Stimulated activated CD4-positive, alpha-beta T cell treated with anti-CD3 and anti-CD28 coated beads, TNF-alpha, amount 100 ng/mL, for 24 hours (primary cell): ENCODE measurements at places on chromosomes 12 and 14.

GRCh38 chr12:105351523-105351922 is 21.0 kb downstream of the C12orf75 start:
- DNase-seq, result no peak

DNA sequence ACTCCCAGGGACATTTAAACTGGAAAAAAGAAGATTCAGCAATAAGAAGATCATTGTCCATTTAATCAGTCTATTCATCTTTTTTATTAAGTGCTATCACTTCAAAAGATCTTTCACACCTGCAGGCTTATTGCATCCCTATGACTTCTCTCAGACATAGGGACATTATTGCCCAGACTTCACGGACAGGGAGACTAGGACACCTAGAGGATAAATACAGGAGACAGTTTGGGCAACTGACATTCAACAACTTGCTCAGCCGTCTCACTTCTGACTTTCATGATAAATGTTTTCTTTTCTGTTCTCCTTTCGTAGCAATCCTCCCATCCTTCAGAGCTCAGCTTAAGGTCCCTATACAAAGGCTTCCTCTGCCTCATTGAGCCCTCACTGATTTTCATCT is 84.3 kb downstream of the TMEM30B start:
- no peak for DNase-seq

DNA sequence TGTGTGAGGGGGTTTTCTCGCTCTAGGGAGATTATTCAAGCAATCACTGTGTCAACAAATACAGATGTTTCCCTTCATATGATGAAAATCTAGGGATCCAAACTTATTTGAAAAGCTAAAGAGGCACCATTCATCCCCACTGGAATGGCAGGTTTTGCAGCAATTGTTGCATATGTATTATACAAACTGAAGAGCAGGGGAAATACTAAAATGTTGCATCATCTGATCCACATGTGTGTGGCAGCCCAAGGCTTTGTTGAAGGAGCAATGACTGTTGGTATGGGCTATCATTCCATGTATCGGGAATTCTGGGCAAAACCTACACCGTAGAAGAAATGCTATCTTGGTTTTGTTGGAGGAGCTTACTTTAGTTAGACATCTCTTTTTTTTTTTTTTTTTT is 4.1 kb upstream of the PRPF40B start:
- no peak for DNase-seq

GRCh38 chr12:12992418-12993130 is 7.5 kb downstream of the HEBP1 start:
- no peak for DNase-seq

DNA sequence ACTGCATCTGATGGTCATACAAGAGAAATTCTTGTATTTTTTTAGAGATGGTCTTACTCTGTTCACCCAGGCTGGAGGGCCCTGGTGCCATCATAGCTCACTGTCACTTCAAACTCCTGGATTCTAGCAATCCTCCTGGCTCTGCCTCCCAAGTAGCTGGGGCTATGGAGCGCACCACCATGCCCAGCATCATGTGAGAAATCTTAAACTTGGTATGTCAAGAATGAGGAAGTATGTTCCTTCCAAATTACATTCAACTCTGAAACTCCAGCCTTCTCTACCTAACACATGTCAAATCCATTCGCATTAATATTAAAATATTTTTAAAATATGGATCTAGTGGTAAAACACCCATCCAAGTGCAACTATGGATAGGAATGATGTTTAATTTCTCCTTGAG is 27.5 kb upstream of the CDKN3 start:
- no peak for DNase-seq

DNA sequence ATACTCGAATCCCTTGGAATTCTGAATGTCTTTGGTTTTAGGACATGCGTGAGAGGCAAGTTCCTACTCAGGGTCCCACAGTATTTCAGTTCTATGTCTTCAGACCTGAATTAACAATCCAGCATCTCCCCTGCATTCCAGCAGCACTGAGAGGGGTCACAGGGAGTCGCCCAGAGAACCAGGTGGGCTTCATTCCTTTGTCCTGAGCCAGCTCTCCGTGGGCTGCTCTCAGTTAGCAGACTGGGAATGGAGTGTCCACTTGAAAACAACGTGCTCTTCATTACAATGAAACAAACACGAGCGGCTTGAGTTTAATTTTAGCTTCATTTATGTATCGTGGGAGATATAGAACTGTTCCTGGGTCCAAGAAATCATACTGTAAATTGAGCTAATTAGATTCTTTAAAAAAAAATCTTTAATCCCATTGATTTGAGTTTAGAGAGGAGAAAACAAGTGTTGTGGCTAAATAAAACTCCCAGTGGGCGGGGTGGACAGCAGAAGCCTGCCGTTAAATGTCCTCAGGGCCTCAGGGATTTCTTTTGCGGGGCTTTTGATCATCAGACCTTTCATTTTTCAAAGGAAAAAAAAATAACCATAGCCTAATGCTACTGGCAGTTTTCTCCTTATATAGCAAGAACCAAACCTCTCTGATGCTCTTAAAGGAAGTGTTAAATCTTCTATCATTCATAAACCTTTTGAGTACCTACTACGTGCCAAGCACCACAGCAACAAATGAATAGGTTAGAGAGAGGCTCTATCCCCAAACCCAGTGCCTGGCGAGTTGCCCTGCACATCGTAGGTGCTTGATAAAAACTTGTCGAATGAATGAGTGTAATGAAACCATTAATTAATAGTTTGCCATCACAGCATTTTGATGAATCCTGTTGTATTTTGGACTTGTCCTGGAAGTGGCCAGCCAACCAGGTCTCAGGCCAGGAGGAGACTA is 140.4 kb downstream of the CHST11 start:
- DNase-seq, result no peak

DNA sequence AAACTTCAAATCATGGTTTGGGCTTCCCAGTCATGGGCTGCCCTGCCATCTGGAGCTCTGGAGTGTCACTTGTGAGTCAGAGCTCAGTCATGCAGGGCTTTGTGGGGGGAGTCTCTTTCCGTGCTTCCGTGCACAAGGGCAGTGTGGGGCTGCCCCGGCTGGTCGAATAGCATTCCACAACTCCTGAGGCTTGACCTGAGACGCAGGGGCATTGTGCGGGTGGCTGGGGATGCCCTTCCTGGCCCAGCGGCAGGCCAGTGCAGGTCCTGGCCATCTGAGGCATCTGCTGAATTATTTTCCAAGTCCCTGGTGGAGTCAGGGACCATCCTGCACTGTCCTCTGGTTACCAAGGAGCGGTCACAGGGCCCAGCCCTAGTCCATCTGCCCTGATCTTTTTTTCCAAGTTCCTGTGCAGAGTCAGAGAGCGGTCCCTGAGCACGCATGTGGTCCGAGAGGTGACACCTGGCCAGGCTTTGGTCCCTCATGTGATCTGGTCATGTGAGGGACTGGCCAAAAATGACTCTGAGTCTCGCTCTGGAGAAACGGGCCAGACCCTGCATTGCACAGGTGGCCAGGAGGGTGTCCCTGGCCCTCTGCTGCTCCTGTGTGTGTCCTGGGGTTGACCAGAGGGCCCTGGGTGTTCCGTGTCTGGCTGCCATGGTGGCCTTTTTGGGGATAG is 167.0 kb upstream of the ALG10B start:
- no peak for DNase-seq

GRCh38 chr14:31241450-31242114 is 34.0 kb upstream of the HECTD1 start:
- no peak for DNase-seq

GRCh38 chr12:47837190-47838171 is 17.8 kb upstream of the HDAC7 start:
- no peak for DNase-seq

GRCh38 chr14:56887216-56887615 is 76.9 kb upstream of the OTX2 start:
- DNase-seq, result no peak

GRCh38 chr14:61662437-61663311 is 32.6 kb upstream of the HIF1A start:
- peak; percentile 35 for DNase-seq

- no peak for DNase-seq
These were observed 82.9 kb upstream of the CPM start for GRCh38 chr12:69015831-69016230.

- no peak for DNase-seq
These were observed 40.7 kb downstream of the TMTC1 start for GRCh38 chr12:29743077-29743476.

DNA sequence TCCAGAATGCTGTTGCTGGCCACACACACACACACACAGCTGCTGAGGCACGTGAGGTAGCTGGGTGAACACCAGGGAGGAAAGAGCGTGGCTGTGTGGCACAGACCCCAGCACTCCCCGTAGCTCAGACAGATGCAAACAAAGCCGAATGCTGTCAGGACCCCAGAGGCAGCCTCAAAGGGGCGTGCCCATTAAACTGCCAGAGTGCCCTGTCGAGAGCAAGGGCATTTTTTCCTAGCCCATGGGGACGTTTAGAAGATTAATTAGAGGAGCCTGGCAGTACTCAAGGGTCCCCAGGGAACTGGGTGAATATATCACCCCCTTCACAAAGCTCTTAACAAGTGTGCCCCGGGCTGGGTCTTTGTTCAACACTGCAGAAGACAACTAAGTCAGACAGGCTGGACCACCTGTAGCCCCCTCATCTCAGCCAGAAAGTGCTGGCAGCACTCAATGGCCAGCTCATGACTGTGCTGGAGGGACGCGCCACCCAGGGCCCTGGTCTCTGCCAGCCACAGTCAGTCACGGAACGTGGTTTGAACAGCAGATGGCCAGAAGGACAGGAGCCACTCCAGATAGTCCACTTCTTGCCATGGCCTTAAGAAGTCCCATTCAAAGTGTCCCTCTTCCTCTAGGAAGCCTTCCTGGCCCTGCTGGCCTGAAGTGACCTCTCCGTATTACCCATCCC is 37.5 kb downstream of the TTC7B start:
- DNase-seq, result no peak

DNA sequence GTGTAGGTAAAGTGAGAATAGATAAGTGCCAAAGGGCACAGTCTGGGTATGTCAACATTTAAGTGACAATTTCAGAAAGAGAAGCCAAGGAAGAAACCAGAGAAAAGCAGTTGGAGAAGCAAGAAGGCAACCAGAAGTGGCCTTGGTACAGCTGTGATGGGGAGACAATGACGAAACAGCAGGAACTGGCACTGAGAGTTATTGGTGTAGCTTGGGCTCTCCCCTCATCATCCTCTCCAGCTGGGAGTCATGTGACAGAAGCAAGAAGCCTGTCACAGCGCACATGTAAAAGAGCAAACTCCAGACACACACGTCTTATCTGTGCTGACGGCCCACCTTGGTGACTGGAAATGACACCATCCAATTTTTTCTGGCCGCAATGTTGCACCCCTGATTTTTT is 203.3 kb upstream of the NUDT4 start:
- no peak for DNase-seq

GRCh38 chr12:71354871-71355270 is 84.7 kb upstream of the LGR5 start:
- DNase-seq, result no peak

GRCh38 chr12:71214511-71215285 is 56.9 kb upstream of the TSPAN8 start:
- no peak for DNase-seq

- DNase-seq, result no peak
These were observed 118.4 kb downstream of the ASCL1 start for GRCh38 chr12:103075848-103076247.

- DNase-seq, result peak; percentile 59
These were observed 44.8 kb downstream of the FOXN4 start for GRCh38 chr12:109264095-109264942.

GRCh38 chr12:47799357-47799955 is 20.2 kb downstream of the HDAC7 start:
- DNase-seq, result no peak

- no peak for DNase-seq
These were observed 6.9 kb downstream of the GCH1 start for GRCh38 chr14:54895683-54896082.

DNA sequence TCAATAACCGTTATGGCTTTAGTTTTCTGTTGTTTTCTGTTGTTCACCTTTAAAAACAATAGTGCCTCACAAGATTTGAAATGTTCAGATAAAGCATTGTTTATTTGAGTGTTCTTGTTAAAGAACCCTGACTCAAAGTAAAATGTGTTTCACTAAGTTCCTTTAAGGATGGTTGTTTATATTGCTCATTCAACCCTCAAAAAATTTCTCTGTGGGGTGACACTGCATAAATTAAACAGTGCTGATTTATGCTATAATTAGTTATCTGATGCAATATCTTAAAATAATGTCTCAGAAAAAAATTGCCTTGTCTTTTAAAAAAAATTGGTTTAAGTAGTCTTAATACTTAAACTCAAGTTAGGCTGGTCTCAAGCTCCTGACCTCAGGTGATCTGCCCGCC is 775.1 kb downstream of the FLRT2 start:
- DNase-seq, result no peak

DNA sequence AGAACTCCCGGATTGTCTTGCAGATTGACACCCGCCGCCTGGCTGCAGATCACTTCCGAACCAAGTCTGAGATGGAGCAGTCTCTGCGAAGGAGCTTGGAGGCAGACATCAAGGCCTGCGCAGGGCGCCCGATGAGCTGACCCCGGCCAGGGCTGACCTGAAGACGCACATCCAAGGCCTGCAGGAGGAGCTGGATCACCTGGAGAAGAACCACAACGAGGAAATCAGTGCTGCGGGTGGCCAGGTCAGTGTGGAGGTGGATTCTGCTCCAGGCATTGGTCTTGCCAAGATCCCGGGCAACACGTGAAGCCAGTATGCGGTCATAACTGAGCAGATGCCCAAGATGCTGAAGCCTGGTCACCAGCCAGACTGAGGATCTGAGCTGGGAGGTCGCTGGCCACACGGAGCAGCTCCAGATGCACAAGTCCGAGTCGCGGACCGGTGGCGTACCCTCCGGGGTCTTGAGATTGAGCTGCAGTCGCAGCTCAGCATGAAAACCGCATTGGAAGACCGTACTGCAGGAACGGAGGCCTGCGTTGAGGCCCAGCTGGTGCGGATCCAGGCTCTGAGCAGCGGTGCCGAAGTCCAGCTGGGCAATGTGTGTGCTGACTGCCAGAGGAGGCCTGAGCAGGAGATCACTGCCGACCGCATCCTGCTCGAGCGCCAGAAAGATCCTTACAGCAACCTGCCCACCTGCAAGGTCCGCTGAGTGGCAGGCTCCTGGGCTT is 12.4 kb upstream of the A2M start:
- DNase-seq, result no peak

- DNase-seq, result no peak
These were observed 83.2 kb downstream of the ALG10 start for GRCh38 chr12:34105392-34105933.

DNA sequence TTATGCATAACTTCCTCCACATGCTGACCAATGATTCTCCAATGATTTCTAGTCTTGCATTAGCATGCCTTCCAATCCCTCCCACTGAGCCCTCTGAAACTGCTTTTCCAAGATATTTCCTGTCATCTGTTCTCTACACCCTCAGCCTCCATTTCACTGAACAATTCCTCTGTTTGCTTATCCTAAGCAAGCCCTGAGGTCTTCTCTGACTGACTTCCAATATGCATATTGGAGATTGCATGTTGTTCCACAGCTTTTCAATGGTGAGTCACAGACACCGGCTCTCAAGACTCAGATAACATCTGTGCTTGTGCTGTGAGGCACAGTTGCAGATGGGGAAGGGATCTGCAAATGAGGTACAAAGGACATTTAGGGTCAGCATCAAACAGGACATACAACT is 141.0 kb downstream of the SLC16A7 start:
- DNase-seq, result no peak
